ENCODE measurements at places on chromosomes 4 and X.
A peak's percentile ranks its signal among the peaks of the same experiment; 100 is the strongest.

DNA sequence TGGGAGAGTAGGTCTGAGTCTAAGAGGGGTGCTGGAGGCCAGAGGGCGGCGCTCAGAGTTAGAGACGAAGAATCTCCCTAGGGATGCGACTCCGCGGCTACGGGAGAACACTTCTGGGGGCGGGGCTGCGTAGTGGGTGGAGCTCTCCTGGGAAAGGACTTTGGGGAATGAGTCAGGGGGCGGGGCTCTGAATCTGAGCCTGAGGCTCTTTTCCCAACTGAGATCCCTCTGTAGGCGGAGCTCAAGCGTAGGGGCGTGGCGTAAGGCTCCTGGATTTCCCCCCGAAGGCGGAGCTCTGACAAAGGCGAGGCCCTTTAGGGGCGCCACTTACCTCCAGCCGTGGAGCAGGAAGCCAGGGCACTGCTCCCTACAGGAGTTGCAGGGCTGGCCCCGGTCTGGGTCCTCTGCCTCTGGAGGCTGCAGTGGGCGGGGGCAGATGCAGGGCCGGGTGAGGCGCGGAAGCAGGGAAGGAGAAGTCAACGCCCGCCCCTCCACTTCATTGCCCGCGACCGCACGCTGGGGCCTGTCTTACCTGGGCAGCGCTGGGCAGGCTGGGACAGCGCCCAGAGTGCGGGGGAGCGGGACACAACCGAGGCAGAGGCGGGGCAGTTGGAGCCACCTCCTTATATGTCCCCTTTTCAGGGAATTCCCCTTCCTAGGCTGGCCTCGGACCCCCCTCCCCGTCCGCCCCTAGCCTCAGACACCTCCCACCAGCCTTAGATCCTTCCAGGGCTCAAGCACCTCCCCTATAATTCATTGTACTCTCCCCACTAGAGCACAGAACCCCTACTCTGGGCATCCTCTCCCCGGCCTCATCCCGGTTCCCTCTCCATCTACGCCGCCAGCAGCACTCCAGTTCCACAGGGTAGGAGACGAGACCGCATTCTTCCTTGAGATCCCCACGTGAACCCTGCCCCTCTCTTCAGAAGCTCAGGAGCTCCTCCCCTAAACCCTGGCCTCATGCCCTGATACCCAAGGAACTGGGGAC lies 1.6 kb downstream of the PRICKLE3 start:
- no peak for DNase-seq

- DNase-seq = no peak
These were observed 209.0 kb downstream of the NPNT start for GRCh38 chr4:106104276-106104675.

- no peak for DNase-seq
These were observed 26.9 kb downstream of the PCGF3 start for GRCh38 chr4:732486-732885.

GRCh38 chr4:6109842-6110560 lies 90.3 kb downstream of the JAKMIP1 start:
- DNase-seq = no peak

DNA sequence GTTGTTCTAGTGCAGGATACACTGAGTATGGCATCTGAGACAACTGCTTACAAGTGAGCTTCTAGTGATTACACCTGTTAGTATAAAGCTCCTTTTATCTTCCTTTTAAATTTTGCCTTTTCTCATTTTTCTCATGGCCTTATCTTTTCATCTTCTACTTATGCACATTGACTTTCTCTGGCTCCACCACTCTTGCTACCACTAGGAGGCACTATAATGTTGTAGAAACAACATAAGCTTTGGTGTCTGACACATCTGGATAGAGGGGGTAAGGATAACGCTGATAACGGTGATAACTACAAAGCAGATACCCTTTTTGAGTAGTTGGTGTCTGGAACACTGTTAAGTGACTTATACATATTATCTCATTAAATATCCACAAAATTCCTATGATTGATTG lies 187.4 kb upstream of the TEX13C start:
- no peak for DNase-seq

GRCh38 chr4:112214390-112215264 lies 17.0 kb upstream of the AP1AR start:
- DNase-seq = no peak

- DNase-seq = no peak
These were observed 360.2 kb downstream of the GLUD2 start for GRCh38 chrX:121407627-121408026.

- DNase-seq = no peak
These were observed 288.5 kb upstream of the ARSJ start for GRCh38 chr4:114267976-114268375.

GRCh38 chrX:88828011-88828410 lies 81.0 kb downstream of the CPXCR1 start:
- DNase-seq = no peak

DNA sequence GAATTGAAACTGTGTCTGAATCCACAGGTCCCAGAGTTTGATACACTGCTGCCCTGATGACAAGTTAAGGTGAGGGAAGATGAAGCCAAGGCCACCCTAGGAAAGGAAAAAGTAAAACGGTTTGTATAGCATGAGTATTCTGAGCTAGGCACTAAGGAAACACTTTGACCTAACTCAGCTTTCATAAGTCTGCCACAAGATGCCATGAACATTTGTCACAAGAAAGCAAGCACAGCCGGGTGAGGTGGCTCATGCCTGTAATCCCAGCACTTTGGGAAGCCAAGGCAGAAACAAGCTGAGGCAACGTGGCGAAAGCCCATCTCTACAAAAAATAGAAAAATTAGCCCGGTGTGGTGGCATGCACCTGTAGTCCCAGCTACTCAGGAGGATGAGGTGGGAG lies 34.2 kb downstream of the ELOVL6 start:
- no peak for DNase-seq

DNA sequence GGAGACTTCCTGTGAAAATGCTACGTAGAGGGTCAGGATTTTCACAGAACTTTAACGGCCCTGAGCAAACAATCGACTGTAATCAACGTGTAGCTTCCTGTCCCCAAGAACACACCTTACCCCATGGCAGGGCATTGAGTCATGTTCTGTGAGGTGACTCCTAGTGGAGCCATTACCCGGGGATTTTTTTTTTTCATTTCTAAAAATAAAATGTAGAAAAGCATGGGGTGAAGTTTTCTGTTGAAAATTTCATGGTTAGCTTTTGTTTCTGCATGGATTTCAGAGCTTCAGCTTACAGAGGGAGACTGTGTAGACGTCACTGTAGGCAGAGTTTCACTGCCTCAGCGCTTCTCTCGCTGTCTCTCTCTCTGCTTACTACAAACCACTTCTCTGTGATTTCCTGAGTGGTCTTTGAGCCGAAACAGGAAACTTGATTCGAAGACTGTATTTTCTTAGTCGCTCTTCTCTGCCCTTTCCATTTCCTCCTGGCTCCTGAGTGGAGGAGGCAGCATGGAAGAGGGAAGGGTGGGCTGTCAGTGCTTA lies 111.7 kb downstream of the NFKB1 start:
- DNase-seq = no peak

DNA sequence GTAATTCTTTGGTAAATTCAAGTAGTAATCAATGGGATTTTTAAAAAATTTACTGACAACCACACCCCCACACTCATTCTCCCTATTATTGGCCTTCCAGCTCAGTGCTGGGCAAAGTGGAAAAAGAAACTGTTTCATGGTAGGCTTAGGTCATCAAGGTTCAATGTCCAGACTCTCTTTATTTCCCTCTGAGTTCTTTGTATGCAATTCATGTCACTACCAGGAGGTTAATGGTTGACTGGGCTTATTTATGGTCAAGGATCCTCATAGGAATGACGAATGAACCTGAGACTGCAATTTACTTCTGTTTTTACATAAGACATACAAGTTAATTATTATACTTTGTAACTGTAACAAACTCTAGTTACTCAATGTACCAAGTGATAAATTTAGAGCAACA lies 403.2 kb downstream of the KLHL13 start:
- DNase-seq = no peak

DNA sequence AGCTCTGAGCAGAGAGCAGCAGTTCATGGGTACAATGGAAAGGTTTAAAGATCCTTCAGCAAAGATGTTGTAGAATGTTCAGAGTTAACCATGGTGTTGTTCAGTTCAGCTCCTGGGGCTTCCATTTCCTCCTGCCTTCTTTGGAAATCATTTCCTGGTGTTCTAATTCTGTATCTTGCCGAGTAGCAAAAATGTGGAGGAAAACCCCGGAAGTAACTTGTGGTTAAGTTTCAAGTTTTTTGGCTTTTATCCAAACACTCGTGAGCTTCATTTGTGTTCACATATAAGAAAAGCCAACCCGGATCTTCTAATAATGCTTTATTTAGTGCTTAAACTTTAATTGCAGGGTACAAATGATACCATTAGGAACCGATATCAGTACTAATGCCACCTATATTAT lies 33.6 kb upstream of the ARX start:
- no peak for DNase-seq

GRCh38 chr4:18227880-18228279 lies 206.3 kb upstream of the LCORL start:
- no peak for DNase-seq

DNA sequence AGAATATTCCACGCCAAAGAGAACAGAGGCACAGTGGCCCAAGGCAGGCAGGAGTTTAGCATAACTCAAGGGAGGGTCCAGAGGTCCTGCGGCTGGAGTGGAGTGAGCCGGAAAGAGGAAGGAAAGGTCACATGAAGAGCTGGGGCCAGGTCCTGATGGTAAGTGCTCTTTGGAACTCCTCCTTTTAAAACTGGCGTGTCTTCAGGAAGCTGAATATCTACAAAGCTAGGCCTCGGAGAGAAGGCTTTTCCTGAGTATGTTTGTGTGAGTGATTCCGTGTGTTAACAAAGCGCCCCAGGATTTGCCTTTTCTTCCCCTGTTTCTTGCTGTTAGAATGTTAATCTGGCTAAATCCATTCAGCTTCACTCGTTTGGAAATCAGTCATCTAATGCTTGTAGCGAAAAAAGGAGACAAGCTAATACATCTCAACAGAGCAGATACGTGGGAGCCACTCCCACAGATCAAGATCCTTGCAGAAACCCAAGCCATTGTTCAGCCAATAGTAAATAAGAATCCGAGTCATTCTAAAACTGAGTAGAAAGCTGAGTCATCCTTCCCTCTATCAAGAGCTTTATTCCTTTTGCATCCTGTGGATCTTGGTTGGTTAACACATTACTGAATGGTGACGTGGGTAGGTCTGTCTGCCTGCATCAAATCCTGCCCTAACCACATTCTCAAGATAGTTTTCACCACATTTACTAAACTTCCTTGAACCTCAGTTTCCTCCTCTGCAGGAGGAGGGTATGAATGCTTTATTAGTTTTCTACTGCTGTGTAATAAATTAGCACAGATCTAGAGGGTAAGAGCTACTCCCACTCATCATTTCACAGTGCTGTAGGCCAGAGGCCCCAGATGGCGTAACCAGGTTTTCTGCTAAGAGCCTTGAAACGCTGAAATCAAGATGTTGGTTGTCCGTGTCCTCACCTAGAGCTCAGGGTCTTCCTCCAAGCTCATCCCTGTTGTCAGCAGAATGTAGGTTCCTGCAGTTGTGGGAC lies 43.2 kb upstream of the RBM47 start:
- no peak for DNase-seq

DNA sequence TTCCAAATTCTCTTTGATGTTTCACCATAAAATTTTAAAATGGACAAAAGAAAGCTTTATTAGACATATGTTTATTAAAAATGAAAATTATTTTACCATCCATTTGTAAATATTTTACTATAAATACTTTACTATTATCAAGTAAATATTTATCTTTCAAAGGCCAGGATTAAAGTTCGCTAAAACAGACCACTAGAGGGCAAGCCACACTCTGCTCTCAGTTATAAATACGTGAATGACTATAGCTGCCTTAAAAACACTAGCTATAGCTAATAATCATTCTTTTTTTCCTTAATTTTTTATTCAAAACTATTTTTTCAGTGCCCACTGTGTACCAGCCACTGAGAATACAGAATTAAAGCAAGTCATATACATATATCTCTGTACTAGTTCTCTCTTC lies 38.6 kb downstream of the UNC5C start:
- DNase-seq = no peak

DNA sequence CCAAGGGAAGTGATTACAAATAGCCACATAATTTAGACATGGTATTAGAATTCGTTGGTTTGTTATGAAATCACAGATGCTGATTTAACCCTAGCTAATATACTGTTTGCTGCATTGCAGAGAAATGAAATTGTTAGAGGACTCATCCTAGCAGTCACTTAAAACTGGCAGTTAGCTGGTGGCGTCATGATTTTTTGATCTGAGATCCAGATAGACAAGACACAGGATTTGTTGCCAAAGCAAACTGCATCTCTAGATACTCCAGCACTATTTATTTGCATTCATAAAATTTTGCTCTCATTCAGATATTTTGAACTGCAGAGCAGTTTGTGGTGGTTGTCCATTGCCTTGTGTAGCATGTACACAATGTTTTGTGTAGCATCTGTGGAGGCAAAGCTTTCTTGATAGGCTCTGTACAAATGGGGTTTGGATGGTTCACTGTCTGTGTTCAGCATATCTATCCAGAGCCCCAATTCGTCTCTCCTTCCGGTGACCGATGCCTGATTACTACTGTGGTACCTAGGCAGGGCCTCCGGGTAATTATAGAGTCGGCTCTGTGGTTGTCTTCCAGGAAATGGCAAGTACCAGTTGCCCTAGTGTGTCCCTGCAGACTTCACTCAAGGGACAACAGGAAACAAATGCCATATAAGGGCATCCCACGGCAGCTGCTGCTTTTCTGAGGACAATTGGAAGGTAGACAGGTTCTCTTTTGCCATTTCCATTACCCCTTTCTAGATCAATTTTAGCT lies 30.1 kb upstream of the SPARCL1 start:
- DNase-seq = no peak

GRCh38 chrX:68693481-68694434 lies 46.3 kb downstream of the STARD8 start:
- peak; percentile 75 for DNase-seq

DNA sequence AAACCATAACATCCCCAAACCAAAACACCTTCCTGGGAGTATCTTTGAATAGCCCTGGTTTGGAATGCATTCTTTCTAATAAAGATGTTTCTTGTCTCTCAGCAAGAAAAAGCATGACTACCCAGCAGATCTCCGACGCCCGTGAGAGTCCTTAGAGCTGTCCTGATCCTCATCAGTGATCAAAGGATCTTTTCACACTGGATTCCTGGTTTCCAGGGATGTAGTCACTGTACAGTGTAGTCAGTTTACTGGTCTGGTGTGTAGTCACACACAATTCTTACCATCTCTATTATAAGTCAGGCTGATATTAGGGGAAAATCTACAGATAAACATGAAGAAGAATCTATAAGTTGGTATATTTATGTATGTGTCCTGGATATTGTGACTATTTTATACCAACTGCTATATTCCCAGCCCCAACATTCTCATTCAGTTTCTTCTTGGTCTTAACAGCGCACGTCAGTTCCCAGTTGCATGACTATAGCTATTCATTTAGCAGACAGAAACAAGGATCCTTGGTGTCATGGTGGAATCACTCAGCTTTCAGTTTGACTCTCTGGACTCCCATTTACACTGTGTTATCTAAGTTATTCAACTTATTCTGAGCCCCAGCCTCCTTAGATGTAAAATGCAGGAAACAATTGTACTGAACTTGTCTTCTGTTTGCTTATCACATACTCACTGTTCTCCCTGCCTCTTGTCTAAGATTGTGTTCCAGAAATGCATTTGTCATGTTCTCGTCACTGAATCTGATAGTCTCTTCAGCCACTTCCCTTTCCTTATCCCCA lies 68.3 kb downstream of the SLIT2 start:
- DNase-seq = no peak

GRCh38 chr4:137896221-137896737 lies 345.9 kb downstream of the SLC7A11 start:
- DNase-seq = no peak

Measured in left forelimb (tissue), 1 donor.